ENCODE measurements at places on chromosomes 3 and 15.

DNA sequence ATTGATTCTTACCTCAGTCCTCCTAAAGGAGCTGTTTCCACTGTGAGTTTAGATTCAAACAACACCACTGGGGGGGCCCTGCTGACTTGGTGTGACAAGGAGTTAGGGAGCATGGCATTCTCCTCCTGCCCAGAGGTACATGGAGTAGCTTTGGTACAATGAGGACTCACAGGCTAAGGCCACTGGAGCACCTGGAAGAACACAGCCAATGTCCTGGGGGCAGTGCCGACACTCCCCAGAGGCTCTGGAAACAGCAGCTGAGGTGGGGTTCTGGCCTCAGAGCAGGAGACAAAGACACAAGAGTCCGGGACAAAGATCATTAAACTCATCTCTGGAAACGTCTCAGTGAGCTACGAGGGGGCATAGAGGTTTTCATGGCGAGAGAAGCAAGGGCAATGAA, 69.7 kb upstream of the POMGNT2 start:
- DNase-seq, result no peak

DNA sequence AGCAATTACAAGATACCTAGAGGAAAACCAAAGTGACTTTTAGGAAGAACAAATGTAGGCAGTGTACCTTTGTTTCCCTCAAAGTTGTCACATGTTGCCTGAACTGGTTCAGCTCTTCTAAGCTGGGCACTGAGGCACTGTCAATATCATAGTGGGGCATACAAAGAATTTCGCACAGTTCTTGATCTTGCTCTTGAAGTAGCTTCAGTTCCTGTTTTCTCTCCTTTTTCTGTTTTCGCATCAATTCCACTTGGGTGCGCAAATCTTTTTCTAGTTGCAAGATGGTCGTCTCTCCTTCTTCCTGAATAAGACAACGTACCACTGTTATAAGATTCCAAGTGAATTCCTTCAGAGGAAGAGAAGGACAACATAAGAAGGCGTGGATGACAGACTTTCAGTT, 12.7 kb downstream of the PRC1 start:
- no peak for DNase-seq

- no peak for DNase-seq
Observed at GRCh38 chr15:101604124-101604874, 47.9 kb downstream of the TM2D3 start.

DNA sequence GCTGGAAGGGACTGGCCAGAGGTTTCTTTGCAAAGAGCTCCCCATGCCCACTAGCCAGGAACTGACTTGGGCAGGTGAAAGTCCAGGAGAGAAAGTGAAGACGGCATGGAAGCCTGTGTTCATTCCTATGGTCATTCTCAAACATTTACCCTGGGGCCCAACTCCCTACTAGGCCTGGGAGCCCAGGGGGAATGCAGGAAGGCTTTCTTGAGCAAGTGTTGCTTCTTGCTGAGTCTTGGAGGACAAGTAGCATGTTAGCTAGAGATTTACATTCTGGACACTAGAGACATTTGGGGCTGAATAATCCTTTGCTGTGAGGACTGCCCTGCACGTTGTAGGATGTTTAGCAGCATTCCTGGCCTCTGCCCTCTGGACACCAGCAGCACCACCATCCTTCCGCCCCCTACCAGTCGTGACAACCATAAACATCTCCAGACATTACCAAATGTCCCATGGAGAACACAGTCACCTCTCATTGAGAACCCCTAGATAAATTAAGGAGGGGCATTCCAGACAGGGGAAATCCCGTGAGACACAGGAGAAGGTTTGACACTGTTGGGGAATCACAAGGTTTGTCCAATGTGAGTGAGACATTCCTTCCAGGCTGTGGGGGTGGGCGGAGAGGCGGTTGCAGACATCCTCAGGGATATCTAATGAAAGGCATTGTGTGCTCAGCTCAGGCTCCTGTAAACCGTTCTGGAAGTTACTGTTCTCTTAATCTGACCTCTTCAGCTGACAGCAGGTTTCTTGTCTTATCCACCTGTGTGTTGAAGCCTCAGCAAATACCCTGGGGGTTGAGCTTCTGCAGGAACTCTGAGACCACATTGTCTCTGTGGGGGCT, 236.2 kb downstream of the TLE3 start:
- no peak for DNase-seq

GRCh38 chr3:81643721-81644120, 117.7 kb downstream of the GBE1 start:
- DNase-seq, result no peak

DNA sequence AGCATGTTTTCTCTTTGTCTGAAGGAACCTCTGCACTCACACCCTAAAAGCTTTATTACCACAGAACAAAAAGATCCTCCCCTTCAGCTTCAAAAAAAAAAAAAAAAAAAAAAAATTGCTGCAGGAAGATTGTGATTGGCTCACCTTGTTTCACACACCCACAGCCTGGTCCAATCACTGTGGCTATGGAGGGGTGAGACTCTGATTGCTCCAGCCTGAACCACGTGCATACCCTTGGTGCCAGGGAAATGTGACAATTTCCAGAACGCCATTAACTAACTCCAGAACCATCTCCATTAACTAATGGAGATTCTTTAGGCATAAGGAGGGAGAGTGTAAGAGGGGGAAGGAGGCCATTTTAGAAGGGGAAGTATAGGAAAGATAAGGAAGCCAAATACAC, 106.5 kb upstream of the CRBN start:
- DNase-seq, result no peak

DNA sequence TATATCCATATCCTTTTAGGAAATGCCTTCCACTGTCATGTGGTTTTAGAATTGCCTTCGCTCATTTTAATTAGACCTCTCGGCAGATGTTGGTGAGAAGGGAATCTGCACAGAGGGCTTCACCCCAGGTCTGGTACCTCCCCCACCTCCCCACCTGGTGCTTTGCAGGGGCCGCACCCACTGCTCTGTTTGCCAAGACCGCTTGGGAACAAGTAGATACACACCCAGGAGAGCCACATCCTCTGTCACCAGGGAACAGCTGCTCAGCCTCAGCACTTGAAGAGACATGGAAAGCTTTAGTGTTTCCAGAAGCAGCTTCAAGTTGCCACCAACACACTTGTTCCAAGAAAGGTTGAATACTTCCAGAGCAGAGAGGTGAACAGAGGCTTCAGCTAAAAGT, 21.8 kb downstream of the LRRC31 start:
- DNase-seq, result no peak

GRCh38 chr3:156738251-156738650, 63.9 kb downstream of the TIPARP start:
- no peak for DNase-seq

GRCh38 chr3:36635731-36636130, 128.6 kb downstream of the DCLK3 start:
- no peak for DNase-seq

DNA sequence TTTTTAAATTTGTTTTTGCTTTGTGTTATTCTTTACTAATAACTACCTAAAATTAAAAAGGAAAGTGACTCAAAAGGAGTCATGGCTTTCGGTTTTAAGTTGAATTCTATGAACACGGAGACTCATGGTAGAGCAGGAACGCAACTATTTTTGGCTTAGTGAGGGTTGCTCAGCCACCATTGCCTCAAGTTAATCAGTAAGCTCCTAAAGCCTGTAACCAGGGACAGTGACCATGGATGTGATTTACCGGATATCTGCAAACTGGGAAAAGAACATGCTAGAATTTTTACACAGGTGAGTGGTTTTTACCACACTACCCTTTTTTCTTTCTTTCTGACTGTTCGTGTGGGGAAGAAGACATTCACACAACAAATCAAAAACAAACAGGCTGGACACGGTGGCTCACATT, 11.8 kb downstream of the SLC12A8 start:
- no peak for DNase-seq

- no peak for DNase-seq
Observed at GRCh38 chr3:185335799-185336198, 27.1 kb upstream of the MAP3K13 start.

DNA sequence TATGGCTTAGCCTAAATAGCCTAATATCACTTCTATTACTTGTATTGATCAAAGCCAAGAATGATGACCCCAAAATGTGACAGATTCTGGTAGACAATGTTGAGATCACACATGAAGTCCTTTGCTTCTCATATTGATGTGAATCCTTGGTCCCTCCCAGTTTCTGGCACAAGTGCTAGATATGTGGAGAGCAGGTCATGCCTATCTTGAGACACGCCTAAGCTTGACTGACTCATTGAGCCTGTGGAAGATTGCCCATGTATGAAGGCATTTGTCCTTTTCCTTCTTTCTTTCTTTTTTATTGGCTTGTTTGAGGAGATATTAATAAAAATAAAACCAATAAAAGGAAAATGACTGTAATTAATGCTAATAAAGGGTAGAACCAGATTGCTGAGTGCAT, 54.0 kb upstream of the TMEM108 start:
- no peak for DNase-seq

DNA sequence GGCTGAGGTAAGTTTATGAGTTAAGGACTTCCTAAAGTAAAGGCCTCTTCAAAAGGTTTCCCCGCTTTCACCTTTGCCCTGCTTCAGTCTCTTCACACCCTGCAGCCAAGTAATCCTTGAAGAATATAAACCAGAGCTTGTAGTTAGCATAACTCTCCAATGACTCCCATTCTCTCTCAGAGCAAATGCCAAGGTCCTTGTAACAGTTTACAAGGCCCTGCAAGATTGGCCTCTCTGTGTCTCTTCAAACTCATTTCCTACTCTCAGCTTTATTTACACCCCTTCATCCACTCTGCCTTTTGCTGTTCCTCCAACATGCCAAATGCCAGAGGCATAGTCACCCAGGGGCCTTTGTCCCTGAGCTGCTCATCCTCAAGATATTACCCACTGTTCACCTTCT, 60.5 kb upstream of the MME start:
- no peak for DNase-seq
